ENCODE measurements at places on chromosomes 3 and 15.

- no peak for DNase-seq
Observed at GRCh38 chr15:59199626-59200465, 6.8 kb upstream of the LDHAL6B start.

DNA sequence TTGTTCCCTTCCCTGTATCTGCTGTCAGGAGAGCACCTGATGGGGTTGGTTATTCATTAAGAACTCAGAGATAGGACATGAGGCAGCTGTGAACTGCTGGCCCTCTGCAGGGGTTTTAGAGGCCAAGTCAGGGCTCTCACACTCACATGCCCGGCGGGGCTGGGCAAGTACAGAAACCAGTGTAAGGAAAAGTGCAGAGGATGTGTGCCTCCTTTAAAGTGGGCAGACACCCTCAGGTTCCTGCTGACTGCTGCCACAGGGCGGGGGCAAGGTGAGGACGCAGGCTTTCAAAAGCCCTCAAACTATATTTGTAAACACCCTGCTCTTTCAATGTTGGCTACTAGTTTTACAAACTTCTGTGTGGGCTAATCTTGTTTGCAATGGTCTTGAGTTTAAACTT, 22.4 kb downstream of the CXCR6 start:
- DNase-seq: no peak

DNA sequence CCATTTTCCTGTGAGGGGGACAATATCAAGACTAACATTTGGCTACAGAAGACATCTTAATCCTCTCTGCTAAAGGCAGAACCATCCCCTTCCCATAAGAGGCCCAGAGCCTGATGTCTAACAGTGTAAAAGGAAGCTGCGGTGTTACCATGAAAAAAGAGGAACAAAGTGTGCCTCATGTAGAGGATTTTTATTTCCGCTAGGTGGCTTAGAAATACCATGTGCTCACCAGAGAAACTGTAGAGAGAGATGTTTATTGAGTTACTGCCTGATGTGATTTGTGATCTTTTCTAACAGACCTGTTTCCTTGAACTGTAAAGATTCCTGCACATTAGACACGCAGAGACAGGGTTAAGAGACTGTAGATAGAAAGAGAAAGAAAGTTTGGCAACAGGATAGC, 22.0 kb downstream of the OR5H15 start:
- no peak for DNase-seq

DNA sequence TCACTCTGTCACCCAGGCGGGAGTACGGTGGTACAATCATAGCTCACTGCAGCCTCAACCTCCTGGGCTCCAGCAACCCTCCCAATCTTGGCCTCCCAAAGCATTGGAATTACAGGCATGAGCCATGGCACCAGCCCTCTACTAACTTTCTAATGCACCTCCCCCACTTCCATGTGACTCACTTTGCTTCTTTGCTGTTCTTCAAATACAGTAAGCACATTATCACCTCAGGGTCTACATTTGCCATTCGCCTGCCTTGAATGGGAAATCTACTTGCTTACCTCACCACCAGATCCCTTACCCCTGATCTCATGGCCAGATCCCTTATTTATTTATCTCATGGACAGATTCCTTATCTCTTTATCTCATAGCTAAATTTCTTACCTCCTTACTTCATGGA, 235.3 kb downstream of the KCNMB2 start:
- no peak for DNase-seq

DNA sequence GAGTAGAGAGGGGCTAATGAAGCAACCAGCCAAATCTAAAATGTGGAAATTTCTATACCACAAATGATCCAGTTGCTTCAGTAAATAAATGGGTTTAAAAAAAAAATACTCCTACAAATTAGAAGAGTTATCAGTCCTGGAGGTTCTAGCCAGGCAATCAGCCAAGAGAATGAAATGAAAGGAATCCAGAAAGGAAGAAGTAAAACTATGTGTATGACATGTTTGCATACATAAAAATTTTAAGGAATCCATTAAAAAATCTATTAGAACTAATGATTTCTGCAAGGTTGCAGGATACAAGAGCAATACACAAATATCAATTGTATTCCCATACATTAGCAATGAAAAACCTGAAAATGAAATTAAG, 9.6 kb downstream of the MESP2 start:
- DNase-seq: no peak

GRCh38 chr3:12301513-12301912, 12.6 kb downstream of the PPARG start:
- DNase-seq: no peak

GRCh38 chr3:197495999-197496745, 59.6 kb downstream of the BDH1 start:
- no peak for DNase-seq

DNA sequence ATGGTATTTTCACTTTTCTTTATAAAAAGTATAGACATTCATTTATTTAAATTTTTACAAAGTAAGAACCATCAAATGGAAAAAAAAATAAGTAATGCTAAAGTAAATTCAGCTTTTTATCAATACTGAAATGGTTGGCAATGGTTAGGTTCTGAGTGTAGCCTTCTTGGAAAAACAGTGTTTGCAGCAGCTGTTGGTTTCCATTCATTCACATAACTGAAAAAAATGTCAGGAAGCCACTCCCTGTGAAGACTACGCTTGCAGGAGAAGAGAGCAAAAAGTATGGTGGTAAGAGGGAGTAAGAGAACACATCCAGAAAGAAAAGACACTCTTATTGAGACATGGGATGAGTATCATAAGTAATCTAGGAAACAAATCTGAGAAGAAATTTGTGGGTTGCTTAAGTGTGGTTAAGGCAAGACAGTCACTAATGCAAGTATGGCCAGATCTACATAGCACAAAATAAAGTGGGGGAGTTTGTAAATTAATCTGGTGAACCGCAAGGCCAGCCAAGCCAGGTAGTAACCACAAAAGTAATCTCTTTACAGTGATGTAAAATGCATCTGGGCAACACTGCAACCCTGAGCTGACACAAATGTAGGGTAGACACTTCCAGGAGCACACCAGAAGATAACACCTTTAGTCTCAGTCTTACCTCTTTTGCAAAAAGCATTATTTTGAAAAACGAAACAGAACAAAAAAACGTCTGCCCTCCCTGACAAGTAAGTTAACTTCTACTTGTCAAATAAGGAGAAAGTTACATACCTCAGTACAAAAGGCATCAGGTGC, 133.7 kb downstream of the IGSF11 start:
- DNase-seq: no peak

DNA sequence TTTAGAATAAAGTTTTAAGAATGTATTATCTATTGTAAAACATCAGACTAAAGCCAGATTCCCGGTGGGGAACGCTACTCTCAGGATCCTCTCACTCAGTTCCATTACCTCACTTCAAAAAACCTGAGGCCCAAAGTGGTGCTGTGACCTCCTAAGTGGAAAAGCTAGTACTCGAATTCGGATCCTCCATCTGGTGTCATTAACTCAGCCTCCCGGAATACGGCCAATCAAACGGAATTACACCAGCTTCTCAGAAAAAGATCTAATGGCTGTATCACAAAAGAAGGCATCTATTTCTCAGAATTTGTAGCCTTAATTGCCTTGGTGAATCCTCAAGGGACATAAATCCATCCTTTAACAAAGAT, 627 bp downstream of the ACAD11 start:
- no peak for DNase-seq

DNA sequence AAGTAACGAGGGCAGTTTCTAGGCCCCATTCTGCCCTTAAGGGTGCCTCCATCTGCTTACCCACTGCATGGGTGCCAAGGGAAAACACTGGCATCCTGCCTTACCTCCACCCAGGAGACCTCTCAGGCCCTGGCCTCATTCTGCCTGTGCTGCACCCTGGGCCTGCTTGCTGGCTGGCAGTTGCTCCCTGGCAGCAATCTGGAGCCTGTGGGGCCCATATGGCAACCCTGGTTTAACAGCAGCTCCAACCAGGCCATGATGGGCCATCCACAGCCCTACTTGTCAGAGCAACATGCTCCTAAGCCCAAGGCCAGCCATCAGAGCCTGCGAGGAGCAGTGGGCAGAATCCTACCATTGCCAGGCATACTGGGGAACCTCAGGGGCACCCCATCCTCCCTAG, 3.7 kb downstream of the C3orf18 start:
- no peak for DNase-seq

- peak; percentile 68 for DNase-seq
Observed at GRCh38 chr3:190424478-190425439, 24.9 kb downstream of the TMEM207 start.

DNA sequence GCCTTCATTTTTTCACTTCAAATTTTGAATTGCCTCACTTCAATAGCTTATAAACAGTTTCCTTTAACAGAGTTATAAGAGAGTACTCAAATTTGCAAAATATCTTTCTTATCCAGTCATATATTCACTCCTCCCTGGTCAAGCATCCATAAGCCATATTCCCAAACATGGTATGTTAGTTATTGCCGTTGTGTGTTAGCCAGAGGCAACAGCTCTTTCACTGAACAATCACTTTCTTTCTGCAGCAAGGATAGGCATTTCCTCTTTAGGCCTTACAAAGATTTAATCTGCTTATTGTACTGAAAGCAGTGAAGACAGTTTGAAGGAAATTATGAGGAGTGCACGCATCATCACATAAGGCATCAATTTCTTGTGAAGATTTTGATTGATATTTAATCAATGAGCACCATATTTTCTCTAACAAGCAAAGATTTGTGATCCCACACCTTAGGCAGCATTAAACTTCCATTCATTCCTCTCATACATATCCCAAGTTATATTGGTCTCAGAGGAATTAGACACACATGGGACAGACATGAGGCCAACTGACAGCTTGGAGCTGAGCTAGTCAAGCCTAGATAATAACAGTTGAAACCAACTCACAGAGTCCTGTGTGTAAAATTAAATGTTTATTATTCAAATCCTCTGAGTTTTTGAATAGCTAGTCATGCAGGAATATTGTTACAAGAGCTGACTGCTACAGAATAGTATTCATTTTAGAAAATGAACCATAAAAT, 80.0 kb upstream of the EPHA6 start:
- DNase-seq: no peak

DNA sequence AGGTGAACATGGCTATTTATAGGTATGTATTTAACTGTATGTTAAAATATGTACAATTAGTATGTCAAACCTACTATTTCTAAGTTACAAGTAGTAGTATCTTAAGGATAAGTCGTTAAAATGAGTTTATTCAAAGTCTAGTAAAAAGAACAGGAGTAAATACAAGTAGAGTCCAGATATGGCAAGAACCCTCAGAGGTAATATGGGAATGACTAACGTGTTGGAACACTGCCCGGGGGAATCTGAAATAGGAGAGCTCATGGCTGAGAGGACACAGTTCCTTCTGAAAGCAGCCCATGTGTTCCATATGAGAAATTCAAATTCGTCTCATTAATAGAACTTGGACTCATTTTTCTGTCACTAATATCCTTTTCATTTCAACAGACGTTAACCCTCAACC, 158.8 kb downstream of the CLSTN2 start:
- DNase-seq: peak; percentile 46

GRCh38 chr3:172332256-172333041, 115.8 kb downstream of the GHSR start:
- DNase-seq: peak; percentile 63

DNA sequence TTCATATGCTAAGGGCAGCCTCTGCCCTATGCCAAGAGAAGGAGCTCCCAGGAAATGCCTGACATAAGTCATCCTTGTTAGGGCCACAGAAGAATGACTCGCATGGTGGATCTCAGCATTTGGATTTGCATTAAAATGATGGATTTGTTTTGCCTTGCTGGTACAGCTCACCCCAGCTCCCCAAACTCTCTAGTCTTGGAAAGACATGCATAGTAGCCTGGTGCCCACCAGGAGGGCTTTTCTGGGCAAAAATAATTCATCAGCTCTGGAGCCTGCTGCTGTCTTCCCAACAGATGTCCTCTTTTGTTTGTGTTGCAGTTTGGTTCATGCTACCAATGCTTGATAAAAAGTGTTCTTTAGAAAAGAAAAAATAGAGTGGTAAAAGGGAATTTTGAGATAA, 833.0 kb downstream of the AGBL1 start:
- DNase-seq: no peak

DNA sequence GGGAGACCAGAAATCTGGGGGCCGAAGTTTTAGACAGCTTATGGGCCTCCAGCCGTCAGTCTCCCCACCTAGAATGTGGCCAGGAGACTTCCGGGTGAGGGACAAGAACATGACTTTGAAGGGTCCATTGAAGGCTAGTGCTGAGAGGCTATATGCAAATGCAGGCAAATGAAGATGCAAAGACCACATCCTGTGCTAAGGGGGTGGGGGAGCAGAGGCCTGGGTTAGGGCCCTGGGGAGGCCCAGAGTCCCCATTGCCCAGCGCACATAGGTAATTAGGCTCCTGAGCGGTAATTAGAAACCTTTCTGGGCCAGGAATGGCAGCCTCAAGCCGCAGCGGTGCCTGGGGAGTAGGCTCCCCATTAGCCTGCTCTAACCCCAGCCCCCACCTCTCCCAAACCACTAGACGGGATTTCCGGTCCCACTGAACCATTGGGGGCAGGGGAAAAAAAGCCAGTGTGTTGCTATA, 6.8 kb downstream of the CSK start:
- no peak for DNase-seq

GRCh38 chr3:50474717-50475116, 28.7 kb downstream of the CACNA2D2 start:
- no peak for DNase-seq

DNA sequence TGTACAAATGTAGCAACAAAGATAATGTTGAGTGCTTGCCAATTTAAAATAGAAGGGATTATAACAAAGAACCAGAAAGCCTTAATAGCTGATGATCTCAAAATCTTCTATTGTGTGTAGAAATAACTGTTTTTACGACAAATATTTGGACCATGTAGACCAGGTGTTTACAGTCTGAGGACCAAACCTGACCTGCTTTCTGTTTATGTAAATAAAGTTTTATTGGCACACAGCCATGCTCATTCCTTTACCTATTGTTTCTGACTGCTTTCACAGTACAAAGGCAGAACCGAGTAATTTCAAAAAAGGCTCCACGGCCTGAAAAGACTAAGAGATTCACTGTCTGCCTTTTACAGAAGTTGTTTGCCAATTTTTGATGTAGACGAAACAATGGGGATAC, 91.8 kb downstream of the GOLIM4 start:
- DNase-seq: no peak

GRCh38 chr3:24047513-24047912, 102.4 kb downstream of the NR1D2 start:
- no peak for DNase-seq

GRCh38 chr15:100759698-100760356, 119.8 kb upstream of the ALDH1A3 start:
- no peak for DNase-seq

- DNase-seq: no peak
Observed at GRCh38 chr3:4250064-4250463, 53.1 kb upstream of the SETMAR start.

DNA sequence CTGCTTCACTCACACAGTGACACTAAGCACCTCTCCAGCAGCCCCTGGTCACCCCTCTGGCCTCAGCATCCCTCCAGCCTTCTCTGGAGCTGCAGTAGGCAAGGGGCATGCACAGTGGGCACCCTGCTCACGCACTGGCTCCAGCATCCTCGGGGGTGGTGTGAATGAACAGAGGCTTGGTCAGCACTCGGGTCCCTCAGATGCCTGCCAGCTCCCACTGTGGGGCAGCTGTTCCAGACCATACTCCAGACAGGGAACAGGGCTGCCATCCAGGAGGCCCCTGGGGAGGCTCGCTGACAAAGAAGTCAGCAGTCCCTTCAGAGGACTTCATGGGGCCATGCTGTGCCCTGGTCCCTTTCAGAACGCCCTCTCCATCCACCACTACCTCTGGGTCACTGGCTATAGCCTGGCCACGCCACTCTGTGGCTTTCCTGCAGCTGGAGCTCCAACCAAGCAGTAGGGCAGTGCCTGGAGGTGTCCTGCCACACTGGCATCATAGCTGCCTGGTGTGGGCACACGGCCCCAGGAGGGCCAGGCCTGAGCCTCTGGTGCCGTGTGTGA, 26.3 kb downstream of the ALS2CL start:
- no peak for DNase-seq

All from Right ventricle myocardium superior (tissue), 1 donor.